ENCODE measurements at places on chromosomes 13 and 19. TPM values are rescaled to one million over a fixed set of nuclear protein-coding genes. Genes with fewer than 3 reads are reported as not detected.

DNA sequence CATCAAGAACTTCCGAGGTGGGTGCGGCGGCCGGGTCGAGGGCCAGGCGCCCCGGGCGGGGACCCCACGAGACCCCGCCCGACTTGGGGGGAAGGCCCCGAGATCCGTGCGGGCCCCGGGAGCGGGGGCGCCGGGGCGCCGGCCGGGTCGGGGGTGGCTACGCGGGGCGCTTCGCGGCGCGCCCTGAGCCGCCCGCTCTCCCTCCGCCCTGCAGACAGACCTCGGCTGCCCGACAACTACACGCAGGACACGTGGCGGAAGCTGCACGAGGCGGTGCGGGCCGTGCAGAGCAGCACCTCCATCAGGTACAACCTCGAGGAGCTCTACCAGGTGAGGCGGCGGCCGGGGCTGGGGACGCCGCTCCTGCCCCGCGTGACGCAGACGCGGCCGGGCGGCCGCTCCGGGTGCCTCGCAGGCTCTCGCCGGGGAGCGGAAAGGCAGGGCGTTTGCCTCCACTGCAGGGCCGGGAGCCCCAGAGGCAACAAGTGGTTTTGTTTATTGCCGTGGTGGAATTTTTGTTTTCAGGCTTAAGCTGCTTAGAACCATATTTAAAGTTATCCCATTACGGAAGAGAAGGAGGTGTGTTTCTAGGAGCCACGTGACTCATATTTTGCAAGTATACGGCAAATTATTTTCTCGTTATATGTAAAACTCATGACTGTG lies 477 bp downstream of the CUL4A start:
- DNase-seq, result peak; percentile 57

- DNase-seq, result no peak
Measured at GRCh38 chr13:75417012-75417384, 65.0 kb downstream of the TBC1D4 start.

Gene MAMSTR
- 0.51 TPM for total RNA-seq

Gene SIGLEC11
- 2.0 TPM for total RNA-seq

Gene B3GNT3
- 4.2 TPM for total RNA-seq
